ENCODE measurements at places on chromosomes 2 and 18.

- no peak for DNase-seq
These were observed 13.4 kb upstream of the B3GNT7 start for GRCh38 chr2:231382116-231382515.

- DNase-seq = no peak
These were observed 129.0 kb downstream of the EVA1A start for GRCh38 chr2:75431763-75432162.

GRCh38 chr18:3250237-3251107 is 2.9 kb downstream of the MYL12A start:
- DNase-seq = no peak

DNA sequence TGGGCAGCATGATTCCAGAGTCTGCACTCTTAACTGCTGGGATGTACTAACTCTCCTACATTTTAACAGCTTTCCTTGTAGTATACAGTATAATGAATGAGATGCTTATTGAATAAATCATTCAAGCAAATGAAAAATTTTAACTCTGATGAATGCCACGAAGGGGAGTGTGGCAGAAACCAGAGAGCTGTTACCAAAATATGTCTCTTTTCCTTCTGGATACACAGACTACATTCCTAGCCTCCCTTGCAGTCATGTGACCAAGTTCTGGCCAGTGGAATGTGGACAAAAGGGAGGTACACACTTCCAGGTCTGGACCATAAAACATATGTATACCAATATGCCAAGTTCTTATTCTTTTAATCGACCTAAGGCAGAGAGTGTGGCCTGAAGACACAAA is 1.7 kb upstream of the EML4 start:
- DNase-seq = no peak

- no peak for DNase-seq
These were observed 6.9 kb upstream of the CXCR4 start for GRCh38 chr2:136124805-136125204.

Measured in cardiac septum (tissue), 1 donor.